ENCODE measurements at places on chromosomes 5 and 9.

GRCh38 chr9:108569624-108570023, 286.2 kb downstream of the ACTL7B start:
- no peak for DNase-seq

DNA sequence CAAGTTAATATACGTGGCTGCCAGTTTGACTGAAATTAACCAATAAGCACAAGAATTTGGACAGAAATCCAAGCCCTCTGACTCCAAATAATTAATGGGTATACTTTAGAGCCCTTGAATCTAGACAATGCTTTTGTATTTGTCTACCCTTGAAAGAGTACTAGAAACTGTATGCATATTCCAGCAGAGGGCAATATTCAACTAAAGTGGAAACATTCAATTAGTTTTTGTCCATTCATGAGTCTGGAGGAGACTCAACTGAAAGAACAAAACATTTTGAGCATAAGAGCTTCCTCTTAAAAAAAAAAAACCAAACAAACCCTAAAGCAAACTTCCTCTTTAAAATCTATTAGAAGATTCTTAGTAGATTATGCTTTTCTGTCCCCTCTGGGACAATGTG, 157.8 kb downstream of the ARHGEF28 start:
- no peak for DNase-seq

- DNase-seq = no peak
Measured at GRCh38 chr5:6396836-6397535, 18.6 kb upstream of the MED10 start.

DNA sequence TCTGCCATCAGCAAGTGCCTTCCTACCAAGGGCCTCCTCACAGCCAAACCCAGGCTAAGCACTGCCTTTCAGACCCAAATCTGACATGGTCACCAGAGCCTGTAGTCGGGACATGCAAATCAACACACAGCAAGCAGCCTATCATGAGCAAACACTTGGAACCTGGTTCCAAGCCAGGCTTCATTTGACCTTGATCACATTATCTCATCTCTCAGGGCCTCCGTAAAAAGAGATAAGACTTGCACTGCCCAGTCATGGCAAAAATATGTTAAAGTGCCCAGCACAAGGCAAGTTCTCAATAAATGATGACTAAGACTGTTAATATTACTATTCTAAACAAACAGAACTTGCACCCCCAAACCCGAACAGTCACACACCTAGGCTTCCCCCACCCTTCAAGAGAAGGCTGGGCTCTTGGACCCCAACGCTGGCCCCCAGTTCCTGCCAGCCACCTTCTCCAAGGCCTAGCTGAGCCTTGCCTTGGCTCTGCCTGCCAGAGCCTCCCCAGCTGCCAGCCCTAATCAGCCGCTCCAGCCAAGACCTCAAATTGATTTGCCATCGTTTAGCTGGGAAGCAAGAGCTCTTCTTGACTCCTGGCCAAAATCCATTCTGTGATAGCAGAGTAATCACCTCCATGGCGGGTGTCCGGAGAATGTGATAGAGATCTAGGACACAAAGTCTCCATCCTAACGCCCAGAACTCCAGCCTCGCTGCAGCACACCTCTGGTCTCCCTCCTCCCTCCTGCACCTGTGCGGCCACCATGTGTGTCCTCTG, 18.7 kb downstream of the CPLX2 start:
- no peak for DNase-seq

GRCh38 chr9:115207003-115207836, 89.3 kb upstream of the TNC start:
- DNase-seq = no peak

- no peak for DNase-seq
Measured at GRCh38 chr5:29790281-29790680, 1403.2 kb upstream of the CDH6 start.

- DNase-seq = no peak
Measured at GRCh38 chr5:43312699-43313034, 545 bp downstream of the HMGCS1 start.

GRCh38 chr5:43036856-43037635, 3.1 kb downstream of the ANXA2R start:
- no peak for DNase-seq

- DNase-seq = no peak
Measured at GRCh38 chr9:135667463-135668001, 4.4 kb downstream of the LCN9 start.

- no peak for DNase-seq
Measured at GRCh38 chr9:38332625-38333024, 59.9 kb upstream of the ALDH1B1 start.

DNA sequence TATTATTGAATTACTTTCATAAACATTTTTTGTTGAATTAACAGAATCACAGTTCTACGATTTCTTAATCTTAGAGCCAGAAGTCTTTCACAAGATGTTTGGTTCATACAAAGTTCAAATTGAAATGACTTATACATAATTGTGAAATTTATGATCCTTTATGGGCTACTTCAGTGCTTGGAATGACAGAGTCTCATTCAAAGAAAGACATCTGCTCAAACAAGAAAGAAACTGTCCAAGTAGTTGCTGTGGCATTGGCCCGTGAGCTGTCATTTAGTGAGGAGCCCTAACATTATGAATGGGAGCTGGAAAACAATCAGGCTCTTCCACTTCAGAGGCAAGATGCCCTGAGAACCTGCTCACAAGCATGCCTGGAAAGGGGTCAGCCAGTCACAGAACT, 63.4 kb downstream of the AUH start:
- DNase-seq = no peak

GRCh38 chr9:68738358-68738757, 33.3 kb downstream of the PIP5K1B start:
- DNase-seq = no peak

- no peak for DNase-seq
Measured at GRCh38 chr9:99130069-99130468, 25.2 kb downstream of the TGFBR1 start.

DNA sequence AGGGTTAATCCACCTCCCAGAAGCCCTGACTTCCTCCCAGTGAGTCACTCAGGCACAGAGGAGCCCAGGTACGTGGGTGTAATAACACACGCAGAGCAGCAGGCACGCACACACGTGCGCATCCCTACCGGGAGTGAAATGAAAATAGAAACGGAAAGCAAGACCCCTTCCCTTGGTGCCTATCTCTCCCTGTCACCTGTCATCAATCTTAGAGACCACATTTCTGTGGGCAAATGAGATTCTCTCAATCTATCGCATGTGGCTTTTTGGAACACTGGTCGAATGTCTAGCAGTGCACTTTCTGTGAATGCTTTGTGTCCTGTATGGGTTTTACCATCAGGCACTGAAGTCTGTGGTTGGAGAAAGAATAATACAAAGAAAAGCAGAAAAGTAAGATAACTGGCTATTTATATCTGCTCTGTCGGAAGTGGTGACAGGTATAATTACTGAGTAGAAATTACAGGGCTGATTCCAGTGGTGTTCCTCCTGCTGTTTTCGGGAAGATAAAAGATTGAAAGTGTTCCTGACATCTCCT, 137.7 kb upstream of the GRIA1 start:
- DNase-seq = no peak

GRCh38 chr5:1310118-1310517, 15.2 kb upstream of the TERT start:
- no peak for DNase-seq

- no peak for DNase-seq
Measured at GRCh38 chr5:84480873-84481637, 96.4 kb upstream of the EDIL3 start.

DNA sequence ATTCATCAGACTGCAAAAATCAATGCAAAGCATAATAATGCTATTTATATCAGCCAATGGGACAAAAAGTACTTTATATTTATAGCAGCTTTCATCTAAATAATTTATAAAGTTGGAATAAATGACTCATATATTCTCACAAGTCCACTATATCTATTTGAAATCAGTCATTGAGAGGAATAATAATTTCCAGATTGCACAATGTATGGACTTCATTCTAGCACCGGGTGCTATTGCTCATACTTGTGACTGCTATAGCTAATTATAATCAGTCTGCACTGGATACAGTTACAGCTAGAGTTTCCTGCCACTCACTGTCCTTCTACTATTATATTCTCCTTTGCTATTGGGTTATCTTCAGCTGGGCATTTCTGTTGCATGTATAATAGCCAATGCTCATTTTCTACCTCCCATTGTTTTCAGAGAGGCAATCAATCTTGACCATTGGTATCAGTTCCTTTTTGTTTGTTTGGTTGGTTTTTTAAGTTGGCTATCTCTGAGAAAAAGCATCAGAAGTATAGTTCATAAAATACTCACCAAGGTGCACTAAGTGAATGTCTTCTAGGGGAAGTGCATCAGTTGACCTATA, 1.9 kb downstream of the CDH18 start:
- DNase-seq = no peak

DNA sequence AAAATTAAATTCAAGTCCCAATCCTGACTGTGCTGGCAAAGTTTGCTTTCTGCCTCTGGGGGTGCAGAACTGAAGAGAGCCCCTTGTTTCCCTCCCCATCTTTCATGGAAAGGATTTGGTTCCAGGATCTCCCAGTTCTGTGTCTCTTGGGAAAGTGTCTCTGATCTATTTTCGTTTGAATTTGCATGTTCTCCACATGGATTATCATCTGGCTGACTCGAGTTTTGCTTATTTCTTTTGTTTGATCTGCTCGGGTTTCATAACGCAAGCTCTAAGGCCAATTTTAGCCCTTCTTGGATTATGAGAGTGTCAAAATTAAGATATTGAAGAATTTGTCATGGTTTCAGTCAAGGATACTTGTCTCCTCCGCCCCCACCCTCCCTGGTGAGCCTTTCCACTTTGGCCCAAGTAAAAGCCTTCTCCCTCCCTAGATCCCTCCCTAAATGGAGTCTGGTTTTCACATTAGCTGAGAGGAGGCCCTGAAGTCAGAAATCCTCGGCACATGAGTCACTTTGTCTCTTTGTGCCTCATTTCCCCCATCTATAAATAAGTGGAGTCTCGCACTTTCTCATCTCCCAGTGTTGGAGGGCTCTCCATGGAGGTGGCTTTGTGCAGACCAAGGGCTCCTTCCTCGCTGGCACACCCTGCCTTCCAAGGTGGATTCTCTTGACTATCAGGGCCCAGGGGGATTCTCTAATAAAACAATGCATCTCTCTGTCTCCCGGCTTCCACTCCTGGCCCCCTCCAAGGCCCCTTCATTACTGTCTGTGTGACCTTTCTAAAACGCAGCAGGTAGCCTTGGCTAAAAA, 17.3 kb downstream of the ADRB2 start:
- no peak for DNase-seq

- no peak for DNase-seq
Measured at GRCh38 chr5:154871734-154872133, 13.3 kb downstream of the CNOT8 start.

- no peak for DNase-seq
Measured at GRCh38 chr5:146726020-146726419, 152.5 kb downstream of the PPP2R2B start.

GRCh38 chr5:87340716-87341115, 72.0 kb downstream of the CCNH start:
- no peak for DNase-seq

DNA sequence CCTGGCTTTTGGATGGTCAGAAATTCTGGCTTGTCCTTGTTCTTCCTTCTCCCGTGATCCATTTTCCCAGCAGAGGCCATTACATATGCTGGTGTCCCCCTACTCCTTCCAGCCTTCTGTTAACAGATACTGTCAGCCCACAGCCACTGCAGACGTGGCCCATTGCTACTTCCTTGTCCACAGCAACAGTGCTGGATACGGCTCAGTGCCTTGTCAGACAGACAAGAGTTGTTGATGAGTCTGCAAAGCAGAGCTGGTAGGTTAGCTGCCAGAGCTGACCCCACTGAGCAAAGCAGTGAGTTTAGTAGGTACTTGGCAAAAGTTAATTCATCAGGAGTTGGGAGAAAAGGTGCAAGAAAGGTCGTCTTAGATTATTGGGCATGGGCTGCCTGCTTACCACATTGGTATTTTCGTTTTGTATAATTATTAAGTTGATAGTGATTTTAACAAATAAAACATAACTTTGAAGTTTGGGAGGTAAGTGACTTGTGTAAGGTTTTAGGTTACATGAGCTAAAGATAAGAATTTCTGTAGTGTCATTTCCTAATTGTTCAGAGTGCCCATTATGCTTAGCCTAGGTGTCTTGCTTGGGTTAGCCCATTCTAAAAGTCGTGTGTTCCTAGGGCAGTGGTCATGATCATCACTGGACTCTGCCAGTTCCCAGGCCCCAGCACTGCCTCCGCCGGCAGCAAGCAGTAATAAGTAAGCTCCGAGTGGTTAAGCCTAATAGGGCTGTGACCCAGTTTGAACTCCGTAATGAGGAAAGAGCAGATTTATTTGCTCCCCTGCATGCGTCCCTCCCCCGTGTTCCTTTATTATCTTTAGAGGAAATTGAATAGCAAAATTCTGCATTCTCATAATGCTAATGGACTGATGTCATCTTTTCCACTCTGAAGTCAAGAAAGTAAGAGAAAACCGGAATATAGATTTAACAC, 292.0 kb downstream of the FANCC start:
- peak; percentile 88 for DNase-seq

- DNase-seq = no peak
Measured at GRCh38 chr9:123586275-123586674, 230.3 kb downstream of the CRB2 start.

GRCh38 chr5:171904886-171905285, 101.6 kb downstream of the FBXW11 start:
- no peak for DNase-seq

DNA sequence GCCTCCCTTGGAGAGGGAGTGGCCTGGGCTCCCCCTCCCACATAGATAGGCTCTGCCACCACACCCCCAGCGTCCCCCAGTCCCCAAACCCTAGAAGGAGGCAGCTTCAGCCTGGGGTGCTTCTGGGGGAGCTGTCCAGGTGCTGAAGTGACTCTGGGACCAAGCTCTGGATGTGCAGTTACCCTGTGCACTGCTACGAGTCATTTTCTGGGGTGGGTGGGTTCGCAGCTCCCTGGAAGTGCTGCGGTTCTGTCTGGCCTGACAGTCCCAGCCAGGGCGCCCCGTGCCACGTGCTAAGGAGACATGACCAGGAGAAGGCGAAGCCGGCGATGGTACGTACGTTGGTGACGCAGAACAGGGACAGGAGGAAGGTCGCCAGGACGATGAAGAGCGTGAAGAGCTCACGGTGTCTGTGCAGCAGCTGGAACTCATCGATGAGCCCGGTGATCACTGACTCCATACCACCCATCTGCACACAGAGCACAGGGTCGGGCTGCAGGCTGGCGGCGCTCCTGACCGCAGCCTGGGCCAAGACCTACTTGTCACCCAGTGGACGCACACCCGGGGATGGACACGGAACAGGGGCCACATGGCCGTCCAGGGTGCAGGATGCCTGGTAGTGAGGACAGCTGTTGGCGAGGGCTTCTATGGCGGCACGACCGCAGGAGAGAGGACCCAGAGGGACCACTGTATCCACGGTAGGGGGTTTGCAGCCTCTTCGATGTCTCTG, 35.7 kb downstream of the SLC6A3 start:
- no peak for DNase-seq

- no peak for DNase-seq
Measured at GRCh38 chr9:16833296-16833835, 37.1 kb downstream of the BNC2 start.

- no peak for DNase-seq
Measured at GRCh38 chr9:6852243-6852963, 94.6 kb downstream of the KDM4C start.

- no peak for DNase-seq
Measured at GRCh38 chr5:141780240-141780951, 97.8 kb downstream of the PCDH1 start.

GRCh38 chr5:78597068-78597973, 51.3 kb downstream of the LHFPL2 start:
- DNase-seq = no peak

GRCh38 chr9:136684339-136684738, 2.9 kb downstream of the AGPAT2 start:
- DNase-seq = no peak

GRCh38 chr5:10479154-10479721, 37.6 kb downstream of the ROPN1L start:
- no peak for DNase-seq
